ENCODE measurements at places on chromosomes 11 and 22. TPM values are rescaled to one million over a fixed set of nuclear protein-coding genes. Genes with fewer than 3 reads are reported as not detected.

DNA sequence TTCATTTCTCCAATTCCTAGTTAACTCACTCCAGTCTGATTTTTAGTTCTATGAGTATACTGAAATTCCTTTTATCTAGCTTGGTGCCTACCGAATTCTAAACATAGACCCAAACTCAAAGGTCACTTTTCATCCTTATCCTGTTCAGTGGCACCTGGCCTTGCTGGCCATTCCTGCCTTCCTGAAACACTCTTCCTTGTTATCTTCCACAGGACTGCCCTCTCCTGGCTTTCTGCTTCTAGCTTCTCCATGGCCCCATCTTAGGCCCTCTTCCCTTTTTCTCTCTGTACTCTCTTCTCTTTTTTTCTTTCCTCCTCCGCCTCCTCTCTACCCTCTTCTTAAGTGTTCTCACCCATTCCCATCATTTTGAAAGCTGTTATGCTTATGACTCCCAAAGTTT, 87.3 kb downstream of the WNT11 start:
- peak; percentile 14 for DNase-seq

DNA sequence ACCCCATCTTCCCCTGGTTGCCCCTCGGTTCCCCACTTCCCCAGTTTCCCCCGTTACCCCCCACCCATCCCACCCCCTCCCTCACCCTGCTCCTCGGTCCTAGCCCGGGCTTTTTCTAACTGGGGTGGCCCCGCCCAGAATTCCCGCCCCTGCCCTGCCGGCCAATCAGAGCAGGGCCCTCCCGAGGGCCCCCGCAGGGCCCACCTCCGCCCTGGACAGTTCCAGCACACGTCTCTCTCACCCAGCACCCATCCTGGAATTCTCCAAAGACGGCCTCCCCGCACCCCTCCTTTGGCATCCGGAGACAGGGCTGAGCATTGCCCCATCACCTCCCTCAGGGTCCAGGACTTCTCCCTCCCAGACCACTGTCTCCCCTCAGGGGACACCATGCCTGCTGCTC, at the start of gene H19:
Gene H19 (minus strand): TSS at position 88 of the 400 bp plus-strand sequence.
- DNase-seq, result no peak

DNA sequence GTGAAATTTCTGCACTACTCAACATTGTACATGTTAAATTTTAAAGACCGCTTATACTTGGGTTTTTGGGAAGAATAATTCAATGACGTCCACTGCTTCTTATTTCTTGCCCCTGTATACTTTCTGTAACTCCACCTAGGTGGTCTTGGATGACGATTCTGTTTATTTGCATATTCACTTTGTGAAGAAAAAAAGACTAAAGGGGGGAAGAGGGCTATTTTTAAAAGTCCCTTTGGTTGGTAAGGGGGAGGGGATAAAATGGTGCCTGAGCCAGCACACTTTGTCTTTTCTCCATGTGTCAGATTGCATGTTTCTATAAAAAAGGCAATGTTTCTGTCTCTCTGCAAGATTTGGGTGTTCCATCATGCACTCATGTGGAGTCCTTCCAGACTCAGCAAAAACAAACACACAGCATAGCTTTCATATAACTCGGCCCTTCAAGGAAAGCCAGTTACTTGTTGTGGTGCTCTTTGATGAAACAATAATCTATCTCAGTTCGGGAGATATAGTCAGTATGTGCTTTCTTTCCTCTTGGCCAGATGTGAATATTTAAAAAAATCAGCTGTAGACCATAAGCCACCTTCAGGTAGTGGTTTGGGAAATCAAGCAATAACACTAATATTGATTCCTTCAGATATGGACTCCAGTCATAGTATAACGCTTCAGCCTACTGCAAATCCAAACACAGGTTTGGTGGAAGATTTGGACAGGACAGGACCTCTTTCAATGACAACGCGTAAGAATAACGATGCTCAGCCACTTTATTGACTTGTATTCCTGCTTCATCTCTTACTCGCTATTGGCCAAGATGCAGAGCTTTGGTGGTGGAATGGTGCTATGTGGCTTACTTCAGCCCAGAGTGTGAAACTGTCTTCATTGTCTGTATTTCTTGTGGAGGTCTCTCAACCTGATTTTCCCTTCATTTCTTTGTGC, 68.8 kb downstream of the CD44 start:
- DNase-seq, result no peak

DNA sequence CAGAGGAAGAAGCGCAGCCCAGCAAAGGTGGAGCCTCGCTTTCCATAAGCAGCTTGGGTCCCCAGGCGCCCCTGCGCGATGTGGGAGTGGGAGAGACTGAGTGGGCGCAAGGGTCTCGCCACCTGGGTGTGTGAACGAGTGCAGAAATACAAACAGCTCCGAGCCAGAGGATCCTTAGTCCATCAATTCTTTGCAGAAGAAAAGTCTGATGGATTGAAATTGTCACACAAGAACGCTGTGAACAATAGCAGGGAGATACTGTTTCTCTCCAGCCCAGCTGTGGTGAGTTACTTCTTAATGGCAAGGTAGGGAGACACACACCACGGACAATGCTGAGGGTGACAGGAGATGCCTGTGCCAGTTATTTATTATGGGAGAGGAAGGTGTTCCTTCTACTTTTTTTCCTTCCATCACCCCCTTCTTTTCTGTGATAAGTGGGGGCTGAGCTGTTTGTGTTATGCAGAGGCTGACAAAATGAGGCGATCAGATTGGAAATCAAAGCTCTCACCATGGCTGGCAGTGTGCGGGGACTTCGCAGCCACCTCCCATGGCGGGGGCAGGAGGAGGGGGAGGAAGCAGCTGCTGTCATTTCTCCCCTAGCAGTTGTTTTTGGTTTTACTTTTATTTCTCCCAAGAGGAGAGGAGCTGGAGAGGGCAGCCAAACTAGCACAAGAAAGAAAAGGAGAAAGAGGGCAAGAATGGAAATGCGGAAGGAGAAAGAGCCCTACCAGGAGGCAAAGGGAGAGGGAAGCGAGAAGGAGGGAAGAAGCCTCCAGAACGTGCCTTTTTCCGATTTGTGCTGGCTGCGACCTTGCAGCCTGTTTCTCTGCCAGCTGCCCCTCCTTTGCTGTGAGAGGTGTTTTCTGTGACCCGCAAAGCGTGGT, 755.8 kb downstream of the NTM start:
- DNase-seq, result no peak

DNA sequence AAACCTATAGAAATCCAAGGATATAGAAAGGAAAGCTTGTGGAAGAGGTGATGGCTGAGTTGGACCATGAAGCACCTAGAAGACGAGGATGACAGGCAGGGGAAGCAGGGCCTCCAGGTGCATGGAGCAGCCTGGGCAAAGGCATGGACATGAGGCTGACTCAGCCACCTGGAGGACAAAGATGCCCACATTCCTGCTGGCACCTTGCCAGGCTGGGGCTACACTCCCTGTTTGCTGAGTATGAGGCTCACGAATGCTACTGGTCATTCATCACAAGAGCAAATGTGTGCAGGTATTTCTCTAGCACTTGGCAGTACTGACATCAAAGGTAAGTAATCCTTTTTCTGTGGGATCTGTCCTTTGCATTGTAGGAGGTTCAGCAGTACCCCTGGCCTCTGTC, 7.1 kb upstream of the SCGB2A1 start:
- no peak for DNase-seq

- DNase-seq, result peak; percentile 79
These were observed at the start of gene MTFP1 for GRCh38 chr22:30425616-30426387. Gene MTFP1, plus strand, starts transcription at chr22:30425768. Its CDS starts 112 bp downstream, at chr22:30425880.

- no peak for DNase-seq
These were observed 97.7 kb upstream of the TOP3B start for GRCh38 chr22:22080270-22080669.

Gene BSX
- not detected for total RNA-seq

Gene BAIAP2L2
- 0.25 TPM for total RNA-seq

- DNase-seq, result no peak
These were observed 36.0 kb downstream of the FAM83F start for GRCh38 chr22:40030758-40031095.

DNA sequence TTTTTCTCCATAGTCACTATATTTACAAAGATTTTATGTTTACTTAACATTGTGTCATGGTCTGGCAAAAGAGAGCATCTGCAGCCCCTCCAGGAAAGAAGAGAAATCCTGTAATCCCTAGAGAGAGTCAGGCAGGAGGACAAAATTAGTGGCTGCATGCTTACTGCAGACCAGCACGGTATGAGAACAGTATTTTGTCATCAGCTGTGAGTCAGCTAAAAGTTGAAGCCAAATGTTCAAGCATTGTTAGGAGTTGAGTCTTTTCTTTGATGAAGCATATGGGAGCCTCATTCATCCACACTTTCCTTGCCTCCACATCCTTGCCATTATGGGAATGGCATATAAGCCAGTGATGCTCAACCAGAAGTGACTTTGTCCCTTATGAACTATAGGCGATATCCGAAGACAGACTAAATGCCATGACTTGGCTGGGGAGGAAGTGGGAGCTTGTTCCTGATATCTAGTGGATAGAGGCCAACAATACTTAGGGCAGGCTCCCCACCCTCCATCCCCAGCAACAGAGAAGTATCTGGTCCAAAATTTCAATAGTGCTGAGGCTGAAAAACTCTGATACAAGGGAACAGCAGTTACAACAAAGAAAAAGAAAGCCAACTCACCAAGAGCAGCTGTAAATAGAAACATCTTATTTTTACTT, 112.0 kb upstream of the OR5AK2 start:
- no peak for DNase-seq

DNA sequence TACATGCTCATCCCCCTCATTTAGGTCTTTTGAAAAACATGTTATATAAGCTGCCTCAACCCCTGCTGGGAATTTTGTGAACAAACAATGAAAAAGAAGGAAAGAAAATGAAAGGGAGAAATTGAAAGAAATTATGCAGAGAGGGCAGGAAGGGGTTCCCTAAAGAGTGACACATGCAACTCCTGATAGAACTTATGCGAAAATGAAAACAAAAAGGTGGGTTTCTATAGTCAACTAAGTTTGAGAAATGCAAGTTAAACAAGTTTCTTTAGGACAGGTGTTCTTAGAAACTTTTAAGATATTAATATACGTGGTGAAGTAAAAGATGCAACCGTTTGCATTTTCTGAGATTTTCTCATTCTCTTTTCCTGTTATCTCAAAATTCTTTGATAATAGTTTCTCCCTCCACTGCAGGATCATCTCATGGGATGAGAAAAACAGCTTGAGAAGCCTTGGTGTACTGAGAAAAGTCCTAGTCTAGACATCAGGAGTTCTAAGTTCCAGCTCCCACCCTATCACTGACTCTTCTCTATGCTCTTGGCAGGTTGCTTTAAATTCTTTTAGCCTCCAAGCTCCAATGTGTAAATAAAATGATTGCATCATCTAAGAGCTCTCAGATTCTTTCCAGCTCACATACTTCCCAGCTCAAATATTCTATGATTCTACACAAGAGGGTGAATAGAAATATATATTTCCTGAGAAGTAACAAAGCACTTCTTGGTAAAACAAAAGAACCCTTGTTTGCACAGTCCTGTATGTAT, 109.2 kb downstream of the FAM76B start:
- DNase-seq, result peak; percentile 23

- no peak for DNase-seq
These were observed 14.7 kb downstream of the ZDHHC24 start for GRCh38 chr11:66530927-66531709.

Gene KRTAP5-8
- not detected for total RNA-seq

DNA sequence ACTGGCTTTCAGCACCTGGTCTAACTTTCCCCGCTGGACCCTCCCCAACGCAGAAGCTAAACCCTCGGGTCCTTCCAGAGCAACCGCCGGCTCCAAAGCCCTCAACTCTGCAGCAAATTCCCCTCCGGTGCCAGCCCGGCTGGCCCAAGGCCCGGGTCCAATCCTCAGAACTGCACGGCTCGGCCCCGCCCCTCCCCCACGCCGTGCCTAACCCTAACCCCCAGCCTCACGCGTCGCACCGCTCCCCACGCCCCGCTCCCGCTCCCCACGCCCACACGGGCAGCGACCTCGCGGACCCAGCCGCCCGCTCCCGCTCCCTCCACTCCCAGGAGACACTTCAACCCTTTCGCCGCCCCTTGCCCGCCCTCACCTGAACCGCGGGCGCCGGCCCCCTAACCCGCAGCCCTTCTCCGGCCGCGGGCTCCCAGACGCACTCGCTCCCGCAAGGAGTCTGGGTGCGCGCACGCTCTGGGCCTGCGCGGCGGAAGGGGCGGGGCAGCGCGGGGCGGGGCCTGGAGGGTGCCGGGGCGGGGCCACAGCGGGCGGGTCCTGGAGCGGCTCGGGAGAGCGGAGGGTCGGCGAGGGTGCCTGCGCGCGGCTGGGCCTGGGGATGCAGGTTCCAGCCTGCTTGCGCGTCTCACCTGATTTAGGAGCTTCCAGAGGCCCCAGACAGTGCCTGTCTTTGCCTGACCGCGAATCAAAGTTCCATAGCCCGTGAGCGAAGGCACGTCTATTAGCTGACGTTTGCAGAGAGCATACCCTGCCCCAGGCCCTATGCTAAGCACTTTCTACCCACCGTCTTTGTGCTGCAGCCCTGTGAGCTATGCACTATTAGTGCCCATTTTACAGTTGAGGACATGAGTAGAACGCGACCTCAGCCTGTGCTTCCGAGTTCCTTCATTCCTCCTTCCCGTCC, at the start of gene NFRKB:
Gene NFRKB (minus strand): TSS at position 453 of the 916 bp plus-strand sequence. CDS start 2,729 bp downstream, outside the sequence.
- peak; percentile 28 for DNase-seq

Gene MMP13
- total RNA-seq, result not detected

DNA sequence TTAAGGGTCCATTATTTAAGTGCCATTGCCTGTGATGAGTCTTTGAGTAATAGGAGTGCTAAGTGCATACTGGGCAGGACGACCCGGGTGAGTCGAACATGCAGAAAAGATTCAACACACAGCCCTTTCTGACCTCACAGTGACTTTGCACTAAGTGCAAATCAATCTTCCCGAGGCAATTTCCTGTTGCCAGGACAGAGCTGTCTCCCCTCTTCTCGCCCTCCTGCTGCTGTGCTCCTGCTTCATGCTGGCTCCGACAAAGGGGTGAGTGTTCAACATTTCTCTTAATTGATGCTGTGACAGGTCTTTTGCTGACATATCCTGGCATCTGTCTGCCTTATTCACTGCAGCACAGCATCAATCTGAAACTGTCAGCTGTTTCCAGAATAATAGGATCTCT, 42.0 kb downstream of the MCHR1 start:
- DNase-seq, result peak; percentile 48

DNA sequence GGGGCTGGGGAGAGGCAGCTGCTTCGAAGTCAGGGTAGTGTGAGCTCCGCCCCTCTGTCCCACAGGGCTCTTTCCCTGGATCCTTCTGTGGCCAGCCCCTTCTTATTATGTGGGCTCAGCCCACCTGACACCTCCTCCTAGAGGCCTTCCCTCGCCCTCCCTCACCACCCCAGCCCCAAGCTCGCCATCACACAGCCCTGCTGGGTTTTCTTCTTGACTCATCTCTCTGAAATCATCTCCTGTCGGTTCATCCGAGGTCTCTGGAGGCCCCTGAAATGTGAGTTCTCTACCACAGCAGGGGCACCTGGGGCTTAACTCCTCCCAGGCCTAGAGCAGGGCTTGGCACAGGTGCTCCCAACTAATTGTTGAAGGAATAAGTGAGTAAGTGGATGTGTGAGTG, 65.2 kb downstream of the CACNA1I start:
- no peak for DNase-seq

Gene KDM4F
- total RNA-seq, result not detected

DNA sequence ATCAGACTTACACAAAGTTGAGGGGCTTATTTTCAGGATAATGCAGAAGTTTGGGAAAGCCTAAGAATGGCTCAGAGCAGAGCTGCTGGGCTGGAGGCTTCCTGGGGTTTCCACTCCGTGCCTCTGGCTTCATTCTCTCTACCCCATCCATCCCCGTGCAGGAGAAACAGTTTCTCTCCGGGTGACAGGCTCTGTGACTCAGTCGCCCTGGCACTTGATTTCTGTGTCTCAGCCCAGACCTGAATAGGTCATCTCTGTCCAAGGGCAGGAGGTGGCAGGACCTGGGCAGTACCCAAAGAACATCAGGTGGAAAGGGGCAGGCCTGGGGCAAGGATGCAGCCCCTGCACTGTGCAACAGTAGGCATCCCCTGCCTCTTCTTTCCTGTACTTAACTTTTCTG, 38.4 kb upstream of the RTL6 start:
- DNase-seq, result no peak
